NCI-H1417 (cell line): ENCODE measurements at places on chromosomes 4 and X.

DNA sequence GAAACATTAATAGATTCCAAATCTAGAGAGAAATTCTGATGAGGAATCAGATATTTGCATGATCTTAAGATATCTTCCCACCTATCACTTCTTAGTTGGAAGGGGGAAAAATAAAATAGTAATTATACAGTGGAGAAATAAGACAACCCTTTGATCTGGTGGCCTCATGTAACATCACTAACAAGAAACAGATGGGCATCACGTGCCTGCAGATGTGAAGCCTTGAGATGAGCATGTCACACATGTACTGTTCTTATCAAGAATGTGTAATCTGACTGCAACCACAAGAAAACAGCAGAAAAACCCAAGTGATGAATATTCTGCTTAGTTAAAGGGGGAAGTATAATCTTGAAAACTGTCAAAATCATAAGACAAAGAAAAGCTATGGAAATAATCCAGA, 31.4 kb upstream of the NKX6-1 start:
- no peak for DNase-seq

- no peak for DNase-seq
These were observed 73.8 kb downstream of the SEC24D start for GRCh38 chr4:118762155-118762554.

GRCh38 chr4:15294202-15294601, 133.6 kb upstream of the C1QTNF7 start:
- no peak for DNase-seq

DNA sequence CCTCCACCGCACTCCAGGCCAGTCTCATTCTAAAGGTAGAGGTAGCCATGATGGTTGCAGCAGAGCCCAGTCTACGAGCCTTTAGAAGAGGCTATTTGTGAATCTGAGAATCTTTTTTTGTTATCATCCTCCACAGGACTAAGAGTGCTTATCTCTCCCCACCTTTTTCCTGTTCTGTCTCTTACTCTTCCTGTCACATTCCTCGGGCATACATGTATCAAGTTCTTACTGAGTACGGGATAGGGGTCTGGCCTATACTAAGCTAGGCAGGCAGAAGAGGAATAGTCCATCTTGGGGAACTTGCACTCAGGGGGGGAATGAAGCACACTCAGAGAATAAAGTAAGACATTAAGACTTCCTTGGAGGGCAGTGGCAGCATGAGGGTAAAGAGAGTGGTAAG, 25.7 kb downstream of the LAS1L start:
- DNase-seq: no peak

DNA sequence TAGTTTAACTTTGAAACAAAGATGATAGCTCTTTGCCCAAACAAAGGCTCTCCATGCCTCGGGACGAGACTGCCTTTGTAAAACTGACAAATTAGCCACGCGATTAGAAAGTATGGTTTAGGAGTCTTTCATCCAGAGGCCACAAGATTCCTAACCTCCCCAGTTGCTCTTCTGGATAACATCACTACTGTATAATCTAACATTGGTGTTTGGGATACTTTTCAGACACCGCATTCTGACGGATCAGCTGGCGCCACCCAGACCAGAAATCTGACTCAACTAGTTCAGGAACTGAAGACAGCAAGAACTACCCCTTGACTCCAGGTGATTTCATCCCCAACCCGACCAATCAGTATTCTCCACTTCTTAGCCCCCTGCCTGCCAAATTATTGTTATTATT, 98.1 kb upstream of the TEX13D start:
- no peak for DNase-seq

DNA sequence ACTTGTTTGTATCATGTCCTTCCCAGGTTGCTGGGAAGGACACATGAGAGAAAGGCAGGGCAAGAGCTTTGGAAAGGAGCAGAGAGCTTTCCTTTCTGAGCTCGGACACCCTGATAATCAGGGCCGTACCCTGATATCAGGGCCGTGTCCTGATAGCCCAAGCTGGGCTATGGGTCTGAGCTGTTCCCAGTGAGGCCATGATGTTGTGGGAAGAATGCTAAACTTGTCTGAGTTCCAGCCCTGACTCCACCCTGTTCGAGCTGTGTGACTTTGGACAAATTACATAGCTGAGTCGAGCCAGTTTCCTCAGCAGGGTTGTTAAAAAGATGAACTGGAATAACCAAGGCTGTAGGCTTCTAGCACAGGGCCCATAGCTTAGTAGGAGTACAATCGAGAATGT, 3.3 kb upstream of the CXCR3 start:
- no peak for DNase-seq

- DNase-seq: no peak
These were observed 97.6 kb upstream of the ANXA3 start for GRCh38 chr4:78454016-78454415.

GRCh38 chr4:2977211-2978088, 14.1 kb downstream of the GRK4 start:
- DNase-seq: no peak

DNA sequence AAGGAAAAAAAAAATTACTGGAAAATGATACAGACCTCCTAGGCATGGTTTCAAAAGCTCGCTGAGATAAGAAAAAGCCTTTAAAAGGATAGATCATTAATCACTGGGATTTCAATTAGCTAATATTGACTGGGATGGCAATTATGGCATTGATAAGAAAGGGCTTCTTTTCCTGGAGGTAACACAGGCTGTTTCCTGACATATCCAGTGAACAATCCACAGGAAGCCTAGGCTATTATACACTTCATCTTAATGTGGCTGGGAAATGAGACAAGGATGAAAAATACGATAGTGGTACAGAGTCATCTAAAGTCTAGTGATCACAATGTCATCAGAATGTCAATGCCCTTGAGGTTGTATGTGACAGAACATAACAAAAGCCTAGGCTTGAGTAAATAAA, 1579.3 kb downstream of the C4orf33 start:
- DNase-seq: no peak

GRCh38 chr4:148866666-148867065, 424.5 kb upstream of the NR3C2 start:
- DNase-seq: no peak

DNA sequence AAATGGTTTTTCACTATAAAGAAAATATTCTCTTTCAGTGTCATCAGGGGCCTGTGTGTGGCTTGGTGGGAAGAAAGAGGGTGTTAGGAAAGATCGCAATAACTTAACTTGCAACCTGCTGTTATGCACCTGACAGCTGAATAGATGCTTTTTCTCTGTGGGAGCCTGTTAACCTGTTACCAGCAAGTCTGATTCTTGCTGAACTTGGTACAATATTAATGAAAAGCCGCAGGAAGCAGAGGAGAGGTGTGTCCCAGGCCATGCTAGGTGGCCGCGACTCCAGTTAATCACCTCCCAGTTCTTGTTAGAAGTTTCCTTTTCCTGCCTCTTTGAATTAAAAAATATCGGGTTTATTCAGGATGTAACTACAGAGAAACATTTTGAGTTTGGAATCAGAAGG, 494.8 kb upstream of the AGA start:
- DNase-seq: no peak

DNA sequence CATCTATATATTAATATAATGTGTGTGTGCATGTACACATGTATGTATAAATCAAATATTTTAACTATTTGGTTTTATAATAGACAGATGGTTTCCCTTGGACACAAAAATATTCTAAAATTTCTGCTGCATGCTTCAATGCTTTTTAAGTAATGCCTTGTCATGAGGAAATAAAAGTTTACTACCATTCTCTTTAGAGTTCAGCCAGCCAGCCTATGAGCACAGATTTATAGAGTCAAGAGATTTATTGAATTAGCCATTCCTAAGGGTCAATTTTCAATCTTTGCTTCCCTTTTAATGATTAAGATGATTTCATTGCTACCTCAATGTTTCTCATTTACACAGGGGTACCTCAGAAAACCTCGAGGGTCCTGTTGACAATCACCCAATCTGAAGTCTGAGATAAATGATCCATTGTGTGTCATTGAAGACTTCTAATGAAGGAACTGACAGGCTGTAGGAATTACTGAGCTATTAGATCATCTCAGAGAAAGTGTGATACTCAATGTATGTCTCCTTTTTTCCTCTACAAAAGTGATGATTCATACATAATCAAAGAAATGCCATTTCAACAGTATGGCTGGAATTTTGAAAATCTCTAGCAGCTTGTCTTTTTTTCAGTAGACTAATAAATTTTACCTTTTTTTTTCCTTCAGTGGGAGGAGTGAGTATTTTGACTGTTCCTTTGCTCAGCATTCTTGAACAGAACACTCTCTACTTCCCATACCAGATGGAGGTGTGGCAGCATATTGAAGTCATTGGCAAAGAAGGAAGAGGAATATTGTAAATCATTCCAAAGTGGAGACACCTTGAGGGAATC, 222.6 kb upstream of the PCDH18 start:
- DNase-seq: no peak

DNA sequence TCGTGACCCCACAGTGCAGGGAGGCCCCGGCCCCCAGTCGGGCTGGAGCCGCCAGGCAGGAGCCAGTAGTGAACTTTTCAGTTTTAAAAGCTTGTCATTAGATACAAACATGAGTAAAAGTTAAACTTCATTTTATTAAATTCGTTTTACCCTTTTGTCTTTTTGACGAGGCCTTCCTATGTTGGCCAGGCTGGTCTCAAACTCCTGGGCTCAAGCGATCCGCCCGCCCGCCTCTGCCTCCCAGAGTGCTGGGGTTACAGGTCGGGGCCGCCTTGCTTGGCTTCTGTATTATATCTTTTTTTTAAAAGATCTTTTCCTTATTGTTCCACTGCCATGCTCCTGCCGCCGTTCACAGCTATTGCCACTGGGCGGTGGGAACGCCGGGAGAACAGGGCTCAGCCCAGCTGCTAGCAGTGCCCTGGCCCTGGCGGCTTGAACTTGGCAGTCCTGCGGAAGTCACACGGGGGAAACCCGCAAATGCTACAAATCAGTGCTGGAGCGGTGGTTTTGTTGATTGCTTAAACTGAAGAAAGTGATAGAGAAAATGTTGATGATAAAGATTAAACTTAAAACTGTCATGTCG, 968 bp upstream of the NELFA start:
- DNase-seq: peak; percentile 84

GRCh38 chr4:70994387-70995099, 1.1 kb downstream of the DCK start:
- no peak for DNase-seq

- DNase-seq: no peak
These were observed 25.5 kb upstream of the FAM120C start for GRCh38 chrX:54208531-54208930.

DNA sequence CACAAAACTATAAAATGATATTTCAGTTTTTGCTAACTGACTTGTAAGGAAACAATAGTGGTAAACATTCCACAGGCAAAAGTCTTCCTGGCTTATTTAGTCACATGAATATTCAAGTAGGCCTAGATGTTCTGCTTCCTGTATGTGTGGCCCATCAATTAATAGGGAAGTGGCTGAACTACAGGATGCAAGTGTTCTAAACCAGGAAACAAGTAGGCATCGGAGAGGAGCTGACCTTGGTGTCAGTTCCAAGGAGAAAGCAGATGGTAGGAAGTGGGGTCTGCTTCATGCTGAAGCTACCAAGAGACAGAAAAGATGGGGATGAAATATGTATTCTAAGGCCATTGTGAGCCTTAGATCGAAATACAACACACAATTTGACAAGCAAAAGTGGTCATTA, 149.7 kb downstream of the ANTXR2 start:
- DNase-seq: no peak

DNA sequence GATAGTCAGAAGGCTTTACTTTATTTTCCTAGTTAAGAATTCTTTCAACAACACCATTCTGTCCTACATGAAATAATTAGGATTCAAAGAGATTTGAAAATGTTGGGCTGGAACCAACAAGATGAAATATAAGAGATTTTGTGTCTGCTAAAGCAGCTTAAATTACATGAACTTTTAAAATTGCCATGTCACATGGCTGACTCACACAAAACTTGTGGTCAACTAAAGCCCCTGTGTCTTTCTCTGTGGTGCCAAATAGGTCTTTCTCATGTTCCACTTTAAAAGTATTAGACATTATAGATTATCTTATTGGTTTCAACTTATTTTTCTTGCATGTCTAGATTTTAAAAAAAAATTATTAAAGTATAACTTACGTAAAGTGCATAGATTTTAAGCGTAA, 60.8 kb upstream of the FHL1 start:
- DNase-seq: no peak

- no peak for DNase-seq
These were observed 72.0 kb upstream of the DHRSX start for GRCh38 chrX:2572740-2573139.

GRCh38 chr4:173405840-173406606, 7.1 kb upstream of the SCRG1 start:
- DNase-seq: no peak

GRCh38 chr4:118898684-118899138, 10.1 kb downstream of the SYNPO2 start:
- no peak for DNase-seq

- DNase-seq: no peak
These were observed at the start of gene SMPX for GRCh38 chrX:21757960-21758359. SMPX (minus strand) TSS chrX:21758116; CDS start chrX:21754290, 3,826 bp downstream.

DNA sequence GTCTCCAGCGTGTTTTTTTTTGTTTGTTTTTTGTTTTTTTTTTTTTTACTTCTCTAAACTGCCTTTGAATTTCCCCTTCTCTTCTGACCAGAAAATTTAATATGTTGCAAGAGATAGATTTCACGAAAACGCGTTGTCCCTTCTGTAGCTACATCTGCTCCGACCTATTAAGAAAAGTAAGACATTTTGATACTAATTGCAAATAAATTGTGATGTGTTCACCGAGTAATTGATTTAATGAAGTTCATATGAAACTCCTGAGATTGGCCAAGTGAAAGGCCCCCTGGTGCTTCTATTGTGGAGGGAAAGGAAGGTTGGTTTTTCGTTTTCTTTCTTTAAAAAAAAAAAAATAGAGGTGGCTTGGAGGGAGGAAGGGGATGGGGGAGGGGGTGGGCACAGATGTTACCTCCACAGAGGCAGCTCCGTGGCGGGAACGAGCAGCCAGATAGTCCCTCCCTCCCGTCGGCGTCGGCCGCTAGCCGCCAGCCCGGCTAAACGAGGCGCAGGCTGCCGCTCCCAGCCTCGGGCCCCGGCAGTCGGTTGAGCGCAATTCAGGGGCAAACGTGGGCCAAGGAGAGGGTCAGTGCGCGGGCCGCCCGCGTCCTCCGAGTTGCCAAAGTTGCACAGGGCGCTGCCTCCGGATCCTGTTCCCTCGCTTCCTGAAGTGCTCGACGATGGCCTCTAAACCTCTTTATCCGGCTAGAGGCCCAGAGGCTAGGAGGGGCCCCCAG, 139.1 kb upstream of the ZIC3 start:
- peak; percentile 64 for DNase-seq
